ENCODE measurements at places on chromosomes 1 and 21. TPM values are rescaled to one million over a fixed set of nuclear protein-coding genes. Genes with fewer than 3 reads are reported as not detected.

OPTC gene
- total RNA-seq: not detected

DRAM2 gene
- total RNA-seq: 38.7 TPM

RNF186 gene
- not detected for total RNA-seq

GRCh38 chr1:39675220-39675619 is 3.3 kb upstream of the NT5C1A start:
- no peak for DNase-seq

DNA sequence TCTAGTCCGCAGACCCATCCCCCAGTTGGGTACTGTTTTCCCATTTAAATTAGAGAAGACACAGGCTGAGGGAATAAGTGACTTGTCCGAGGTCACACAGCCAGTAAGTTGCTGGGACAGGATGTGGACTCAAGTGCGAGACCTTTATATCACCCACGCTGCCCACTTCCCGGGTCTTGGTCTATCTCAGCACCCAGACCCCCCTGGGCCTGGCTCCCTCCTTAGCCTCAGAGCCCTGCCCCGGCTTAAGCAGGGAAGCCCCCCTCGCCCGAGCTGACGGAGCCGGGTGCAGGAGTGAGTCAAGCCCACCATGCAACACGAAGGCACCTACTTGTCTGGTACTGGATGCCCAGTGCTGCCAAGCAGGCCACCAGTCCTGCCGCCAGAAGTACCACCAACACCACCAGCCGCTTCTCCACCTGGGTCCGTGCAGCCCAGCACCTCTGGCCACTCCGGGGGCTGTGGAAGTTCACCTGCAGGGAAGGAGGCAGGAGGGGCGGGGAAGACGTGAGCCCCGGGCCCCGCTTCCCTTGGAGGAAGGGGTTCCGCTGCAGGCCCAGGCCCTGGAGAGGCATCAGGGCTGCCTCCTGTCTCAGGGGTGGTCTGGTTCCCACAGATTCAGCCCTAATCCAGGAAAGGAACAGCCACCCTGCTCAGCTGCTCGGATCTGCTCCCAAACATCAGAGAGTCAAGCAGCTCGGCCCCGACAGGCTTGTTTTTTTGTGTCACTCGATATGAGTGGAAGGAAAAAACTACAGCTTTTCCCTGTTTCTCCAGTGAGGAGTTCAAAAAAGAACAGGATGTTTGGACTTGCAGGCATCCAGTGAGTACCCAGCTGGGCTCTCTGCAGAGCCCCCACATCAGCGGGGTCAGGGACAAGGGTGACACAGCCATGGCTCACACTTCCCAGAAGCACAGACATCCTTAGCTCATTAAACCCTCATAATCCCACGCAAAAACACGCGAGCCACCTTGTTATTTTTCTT is 11.1 kb downstream of the ECE1 start:
- no peak for DNase-seq

DNA sequence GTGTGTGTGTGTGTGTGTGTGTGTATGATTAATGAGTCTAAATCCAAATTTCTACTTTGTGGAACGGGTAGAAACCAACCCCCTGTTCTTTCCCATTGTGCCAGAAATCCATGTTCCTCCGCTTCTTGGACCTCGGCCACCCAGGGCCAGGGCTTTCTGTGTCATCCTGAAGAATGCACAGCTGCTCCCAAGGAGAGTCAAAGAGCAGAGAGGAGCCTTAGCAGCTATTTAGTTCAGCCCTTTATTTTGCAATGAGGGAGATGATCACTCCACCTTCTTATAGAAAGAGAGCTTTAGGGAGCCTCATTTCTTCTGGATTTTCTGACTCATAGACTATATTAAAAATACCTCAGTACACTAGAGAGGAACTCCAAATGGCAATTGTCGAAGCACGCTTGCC is 489.3 kb upstream of the VAMP3 start:
- no peak for DNase-seq

Measured in CD4-positive, alpha-beta T cell (primary cell).